ENCODE measurements at places on chromosomes 16 and 17.

DNA sequence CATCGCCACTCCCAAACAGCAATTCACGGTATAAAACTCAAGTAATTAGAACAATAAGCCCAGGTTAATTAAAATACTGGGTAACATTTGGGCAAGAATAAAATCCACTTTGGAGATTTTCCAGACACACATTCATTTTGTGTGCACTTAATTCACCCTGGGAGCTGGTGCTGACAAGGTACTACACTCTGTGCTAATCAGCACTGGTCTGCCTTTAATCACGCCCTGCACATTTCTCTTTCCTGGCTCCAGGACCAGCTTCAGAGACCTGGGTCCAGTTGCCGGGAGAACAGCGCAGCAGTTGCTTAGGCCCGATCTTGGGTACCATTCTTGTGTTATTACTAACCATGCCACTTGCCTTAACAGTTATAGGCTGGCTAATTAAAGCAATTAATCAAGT, 23.7 kb upstream of the ASIC2 start:
- DNase-seq, result no peak

GRCh38 chr17:30031214-30031869, 85.3 kb upstream of the NSRP1 start:
- DNase-seq, result no peak

GRCh38 chr16:67883872-67884261, 818 bp upstream of the NRN1L start:
- DNase-seq, result peak; percentile 10

GRCh38 chr16:68434624-68435210, 13.6 kb downstream of the SMPD3 start:
- DNase-seq, result no peak

GRCh38 chr17:76072148-76072858, at the start of gene SRP68:
SRP68 (minus strand) TSS chr17:76072517; CDS start chr17:76072491, 26 bp downstream.
- peak; percentile 86 for DNase-seq

GRCh38 chr17:29445844-29446243, 55.7 kb downstream of the TAOK1 start:
- no peak for DNase-seq

- peak; percentile 9 for DNase-seq
Observed at GRCh38 chr17:80649672-80650330, 105.2 kb downstream of the RPTOR start.

DNA sequence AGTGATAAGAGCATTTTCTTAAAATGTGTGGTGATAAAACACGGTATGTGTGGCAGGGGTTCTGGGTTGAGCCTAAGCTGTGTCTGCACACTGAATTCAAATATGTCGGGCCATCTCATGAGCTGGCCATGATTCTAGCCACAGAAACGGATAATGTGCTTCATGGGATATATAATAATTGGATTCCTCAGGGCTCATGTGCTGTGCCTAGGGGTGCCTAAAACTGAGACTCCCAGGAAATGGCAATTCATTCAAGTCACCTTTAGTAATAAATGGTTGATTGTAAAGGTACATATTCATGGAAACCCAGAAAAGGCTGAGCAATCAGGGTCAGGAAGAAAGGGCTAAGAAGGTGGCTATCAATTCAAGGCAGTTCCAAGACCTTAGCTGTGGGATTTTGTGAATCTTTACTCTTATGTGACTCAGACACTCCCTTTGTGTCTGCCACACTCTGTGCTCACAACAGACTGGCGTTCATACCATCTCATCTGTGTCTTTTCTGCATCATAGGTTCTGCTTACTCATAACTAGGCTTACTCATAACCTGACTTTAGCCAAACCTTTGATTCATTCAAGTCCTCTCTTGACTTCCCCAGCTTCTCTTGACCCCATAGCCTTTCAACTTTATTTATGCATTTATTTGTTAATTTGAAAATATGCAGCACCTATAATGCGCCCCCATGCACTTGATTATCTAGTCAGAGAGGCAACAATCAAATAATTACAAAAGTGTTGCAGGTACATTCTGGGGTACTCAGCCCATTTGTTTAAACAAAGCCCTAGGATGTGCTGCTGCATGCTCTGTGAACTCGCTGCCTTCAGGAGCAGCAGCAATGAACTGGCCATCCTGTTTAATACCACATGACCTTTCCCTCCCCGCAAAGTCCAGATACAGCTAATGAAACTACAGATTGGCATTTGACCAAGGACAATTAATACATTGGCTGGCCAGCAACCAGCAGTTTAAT, 28.4 kb upstream of the MED13 start:
- no peak for DNase-seq

DNA sequence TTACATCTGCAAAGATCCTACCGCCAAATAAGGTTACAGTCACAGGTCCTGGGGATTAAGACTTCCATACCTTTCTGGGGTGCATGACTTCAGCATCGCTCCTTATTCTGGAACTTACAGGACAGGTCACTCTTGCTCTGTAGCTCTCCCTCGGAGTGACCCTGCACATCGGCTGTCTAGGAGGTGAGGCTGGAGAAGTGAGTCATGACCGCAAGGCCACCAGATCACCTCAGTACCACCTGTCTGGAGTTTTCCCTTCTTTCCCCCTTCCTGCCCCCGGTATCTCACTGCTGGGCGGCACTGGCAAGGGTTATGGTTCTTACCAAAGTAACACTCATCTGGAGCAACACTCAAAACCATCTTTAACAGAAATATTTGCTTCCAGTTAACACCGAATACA, 374.8 kb downstream of the SLC39A11 start:
- no peak for DNase-seq

- peak; percentile 2 for DNase-seq
Observed at GRCh38 chr16:47311738-47312505, 148.9 kb downstream of the ITFG1 start.

DNA sequence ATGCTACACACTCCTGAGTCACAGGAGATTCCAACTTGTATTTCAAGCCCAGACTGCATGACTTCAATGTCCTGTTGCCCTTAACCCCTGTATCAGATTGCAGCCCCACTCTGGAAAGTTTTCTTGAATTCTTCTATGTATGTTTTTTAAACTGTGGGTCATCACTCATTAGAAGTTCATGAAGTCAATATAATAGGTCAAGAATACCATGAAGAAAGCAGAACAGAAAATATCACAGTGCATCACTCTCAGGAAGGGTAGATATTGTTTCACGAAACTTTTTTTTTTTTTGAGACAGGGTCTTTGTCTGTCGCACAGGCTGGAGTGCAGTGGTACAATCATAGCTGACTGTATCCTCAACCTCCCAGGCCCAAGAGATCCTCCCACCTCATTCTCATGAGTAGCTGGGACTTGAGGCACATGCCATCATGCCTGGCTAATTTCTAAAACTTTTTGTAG, 20.5 kb downstream of the PRKCB start:
- DNase-seq, result no peak

GRCh38 chr16:70395345-70395901, 43.5 kb downstream of the ST3GAL2 start:
- DNase-seq, result no peak
